ENCODE measurements at places on chromosomes 3 and 15.

DNA sequence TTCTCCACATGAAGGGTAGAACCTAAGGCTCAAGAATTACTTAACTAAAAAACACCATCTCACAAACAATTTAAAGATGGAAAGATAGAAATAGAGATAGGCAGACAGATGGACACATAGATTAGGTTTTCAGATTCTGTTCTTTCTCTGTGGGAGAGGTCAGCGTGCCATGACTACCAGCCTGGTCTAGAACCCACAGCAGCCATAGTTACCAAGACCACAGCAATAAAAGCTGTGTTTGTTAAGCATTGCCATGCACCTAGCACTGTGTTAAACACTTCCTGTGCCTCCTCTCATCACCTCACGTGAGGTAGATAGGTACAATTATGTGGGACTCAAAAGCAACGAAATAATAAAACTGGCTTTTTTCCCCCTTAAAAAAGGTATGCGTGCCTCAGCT, 83.1 kb upstream of the TSEN2 start:
- DNase-seq: no peak

DNA sequence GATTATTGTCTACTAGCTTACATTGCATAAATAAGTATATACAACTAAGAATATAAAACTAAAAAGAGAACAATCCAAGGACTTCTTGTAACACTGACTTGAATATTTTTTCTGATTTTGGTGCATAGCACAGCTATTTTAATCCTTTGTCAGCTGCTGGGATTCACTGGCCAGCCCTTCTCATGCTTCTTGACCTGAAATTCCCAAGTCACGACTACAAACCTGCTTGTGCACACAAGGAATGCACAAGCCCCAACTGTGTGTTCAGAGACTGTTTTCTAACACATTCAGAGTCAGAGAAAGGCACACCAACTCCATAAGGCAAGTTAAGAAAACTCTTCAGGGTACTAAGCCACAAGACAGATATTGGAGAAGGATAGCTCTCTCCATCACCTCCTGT, 80.9 kb downstream of the TNIK start:
- no peak for DNase-seq

DNA sequence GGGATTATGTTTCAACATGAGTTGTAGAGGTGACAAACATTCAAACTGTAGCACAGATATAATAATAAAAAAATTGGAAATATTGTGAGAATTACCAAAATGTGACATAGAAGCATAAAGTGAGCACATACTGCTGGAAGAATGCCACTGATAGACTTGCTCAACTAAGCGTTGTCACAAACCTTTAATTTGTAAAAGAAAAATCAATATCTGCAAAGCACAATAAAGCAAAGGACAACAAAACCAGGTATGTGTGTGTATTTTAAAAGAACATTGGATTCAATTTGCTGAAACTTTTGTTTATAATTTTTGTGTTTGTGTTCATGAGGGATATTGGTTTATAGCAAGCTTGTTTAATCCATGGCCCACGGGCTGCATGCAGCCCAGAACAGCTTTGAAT, 40.8 kb upstream of the EIF5A2 start:
- no peak for DNase-seq

DNA sequence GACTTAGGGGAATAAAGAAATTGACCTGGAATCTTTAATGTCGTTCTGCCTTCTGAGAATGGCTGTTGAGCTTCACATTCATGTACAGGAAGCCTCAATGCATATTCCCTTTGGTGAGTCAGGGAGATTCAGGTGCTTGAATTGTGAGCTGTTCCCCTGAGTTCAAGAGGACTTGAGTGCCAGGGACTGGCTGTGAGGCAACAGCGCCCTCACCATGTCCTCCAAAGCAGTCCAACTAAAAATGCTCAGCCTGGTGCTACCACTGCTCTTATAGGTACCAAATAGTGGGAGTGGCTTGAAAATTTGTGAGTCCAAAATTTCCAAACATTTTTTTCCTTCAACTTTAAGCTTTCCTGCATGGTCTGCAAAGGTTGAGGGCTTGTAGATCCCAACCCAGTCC, 54.1 kb downstream of the LEO1 start:
- DNase-seq: no peak

DNA sequence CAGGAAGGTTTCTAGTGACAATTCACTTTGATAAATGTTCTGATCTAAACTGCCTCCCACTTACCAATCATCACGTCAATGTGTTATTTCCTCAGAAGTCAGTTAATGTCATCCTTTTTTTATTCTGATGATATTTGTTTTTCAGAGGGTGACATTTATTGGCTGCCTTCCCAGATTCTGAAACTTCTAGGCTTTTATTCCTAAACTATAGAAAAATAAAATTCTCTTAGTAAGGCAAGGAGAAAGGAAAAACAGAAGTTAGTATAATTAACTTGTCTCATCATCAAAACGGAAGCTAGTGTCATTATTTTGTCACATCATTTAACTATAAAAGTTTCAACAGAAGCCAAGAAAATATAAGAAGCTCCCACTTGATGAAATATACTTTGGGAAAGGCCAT, 100.0 kb upstream of the C3orf80 start:
- no peak for DNase-seq

DNA sequence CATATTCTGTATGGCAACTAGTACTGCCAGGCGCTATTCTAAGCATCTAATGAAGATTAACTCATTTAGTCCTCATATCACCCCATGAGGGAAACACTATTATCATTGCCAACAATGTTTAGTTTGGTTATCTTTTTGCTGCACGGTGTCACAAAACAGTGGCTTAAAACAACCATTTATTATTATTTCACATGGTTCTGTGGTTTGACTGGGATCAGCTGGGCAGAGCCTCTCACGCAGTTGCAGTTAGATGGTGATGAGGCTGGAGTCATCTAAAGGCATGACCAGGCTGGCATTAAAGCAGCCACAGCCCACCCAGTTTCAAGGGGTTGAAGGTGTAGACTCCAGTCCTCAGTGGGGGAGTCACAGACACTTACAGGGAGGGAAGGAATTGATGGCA, 32.8 kb upstream of the RASA2 start:
- DNase-seq: no peak

- peak; percentile 5 for DNase-seq
Measured at GRCh38 chr15:82810061-82810889, 847 bp downstream of the WHAMM start.

GRCh38 chr3:111859061-111859973, at the start of gene PHLDB2:
Gene PHLDB2, plus strand, starts transcription at chr3:111859265. Its CDS starts 24,813 bp downstream, at chr3:111884078.
- DNase-seq: peak; percentile 5

DNA sequence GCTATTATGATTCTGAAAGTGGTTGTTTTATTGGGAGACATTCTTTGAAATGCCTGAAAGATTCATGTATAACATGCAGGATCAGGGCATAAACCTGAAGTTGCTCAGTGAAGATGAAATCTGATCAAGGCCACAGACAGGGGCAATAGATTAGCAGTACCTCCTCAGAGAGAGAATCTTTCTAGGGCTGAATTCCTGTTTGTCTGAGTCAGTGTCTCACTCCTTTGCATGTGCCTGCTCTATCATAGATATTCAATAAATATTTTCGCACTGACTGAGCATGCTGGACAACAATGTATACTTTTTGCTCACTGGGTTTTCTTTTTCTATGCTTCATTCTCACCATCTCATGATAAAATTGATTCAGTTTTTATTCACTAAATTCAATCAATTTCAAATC, 49.8 kb upstream of the PFN2 start:
- DNase-seq: no peak

GRCh38 chr3:124639406-124640237, 90.6 kb upstream of the UMPS start:
- no peak for DNase-seq

DNA sequence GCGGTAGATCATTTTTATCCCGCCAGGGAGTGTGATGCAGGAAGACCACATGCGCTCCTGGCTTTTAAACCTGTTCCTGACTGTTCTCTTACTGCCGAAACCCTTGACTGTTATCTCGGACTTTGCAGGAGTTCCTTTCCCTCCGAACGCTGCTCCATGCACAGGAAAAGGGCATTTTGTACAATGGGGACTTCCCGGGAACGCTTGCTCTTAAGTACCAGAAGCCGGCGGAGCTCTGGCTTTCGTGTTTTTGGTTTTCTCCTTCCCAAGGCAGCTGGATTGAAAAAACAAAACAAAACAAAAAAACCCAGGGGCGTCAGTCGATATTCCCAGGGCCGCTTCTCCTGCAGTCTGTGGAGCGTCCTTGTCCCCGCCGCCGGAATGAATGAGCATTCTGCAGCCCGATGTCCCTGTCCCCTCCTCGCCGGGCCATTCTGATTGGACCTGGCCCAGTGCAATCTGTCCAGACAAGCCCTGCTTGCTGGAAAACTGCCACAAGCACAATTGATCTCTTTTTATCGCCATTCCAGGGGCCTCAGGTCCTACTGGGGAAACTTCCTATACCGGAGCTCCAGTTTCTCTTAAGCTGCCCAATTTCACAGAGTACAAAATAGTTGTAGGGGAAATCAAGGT, 44.8 kb downstream of the SLC6A1 start:
- no peak for DNase-seq

DNA sequence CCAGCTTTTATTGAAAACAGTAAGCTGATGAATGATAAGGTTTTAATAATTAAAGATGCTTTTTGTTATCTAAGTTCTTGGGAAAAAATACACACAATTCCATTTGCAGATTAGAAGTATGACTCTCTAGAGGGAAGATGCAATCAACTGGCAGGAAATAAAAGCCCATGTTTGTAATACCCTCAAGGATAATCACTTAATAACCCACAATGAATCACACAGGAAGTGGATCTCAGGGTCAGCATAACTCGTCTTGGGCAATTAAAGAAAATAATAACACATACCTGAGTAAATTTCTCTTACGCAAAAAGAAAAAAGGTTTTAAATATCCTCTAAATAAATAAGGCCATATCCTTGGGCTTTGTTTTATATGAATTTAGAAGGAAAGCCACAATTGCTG, 9.4 kb upstream of the EID1 start:
- no peak for DNase-seq

- DNase-seq: no peak
Measured at GRCh38 chr15:100158356-100158755, 183.4 kb downstream of the ADAMTS17 start.

DNA sequence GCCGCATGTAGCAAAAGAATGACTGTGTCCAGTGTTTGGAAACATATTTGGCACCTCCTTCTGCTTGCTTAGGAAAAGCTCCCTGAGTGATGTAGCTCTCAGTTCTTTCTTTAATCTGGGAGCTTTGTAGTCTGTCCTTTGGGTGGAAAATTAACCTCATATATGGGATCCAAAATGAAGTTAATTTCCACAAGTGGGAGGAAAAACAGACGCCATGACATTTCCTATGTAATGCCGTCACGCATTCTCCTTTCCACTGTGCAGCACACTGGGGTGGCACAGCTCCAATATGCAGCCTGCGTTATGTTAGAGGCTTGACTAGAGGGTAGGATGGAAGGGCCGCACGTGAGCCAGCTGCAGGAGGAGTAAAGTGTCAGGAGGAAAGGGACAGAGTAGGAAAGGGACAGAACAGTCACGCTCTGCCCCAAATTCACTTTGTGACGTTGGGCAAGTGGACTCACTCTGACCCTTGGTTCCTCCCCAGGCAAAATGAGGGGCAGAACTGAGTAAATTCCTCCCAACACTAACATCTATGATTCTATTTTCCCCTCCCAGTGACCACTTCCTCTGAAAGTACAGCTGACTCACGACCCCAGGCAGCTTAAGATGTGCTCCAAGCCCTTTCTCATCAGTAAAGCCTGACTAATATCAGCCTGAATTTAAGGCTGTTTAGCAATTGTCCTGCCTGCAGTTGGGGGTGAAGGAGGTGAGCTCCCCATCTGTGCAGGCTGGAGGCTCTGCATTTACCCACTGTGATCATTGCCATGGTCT, 176.5 kb upstream of the PFN2 start:
- DNase-seq: no peak

DNA sequence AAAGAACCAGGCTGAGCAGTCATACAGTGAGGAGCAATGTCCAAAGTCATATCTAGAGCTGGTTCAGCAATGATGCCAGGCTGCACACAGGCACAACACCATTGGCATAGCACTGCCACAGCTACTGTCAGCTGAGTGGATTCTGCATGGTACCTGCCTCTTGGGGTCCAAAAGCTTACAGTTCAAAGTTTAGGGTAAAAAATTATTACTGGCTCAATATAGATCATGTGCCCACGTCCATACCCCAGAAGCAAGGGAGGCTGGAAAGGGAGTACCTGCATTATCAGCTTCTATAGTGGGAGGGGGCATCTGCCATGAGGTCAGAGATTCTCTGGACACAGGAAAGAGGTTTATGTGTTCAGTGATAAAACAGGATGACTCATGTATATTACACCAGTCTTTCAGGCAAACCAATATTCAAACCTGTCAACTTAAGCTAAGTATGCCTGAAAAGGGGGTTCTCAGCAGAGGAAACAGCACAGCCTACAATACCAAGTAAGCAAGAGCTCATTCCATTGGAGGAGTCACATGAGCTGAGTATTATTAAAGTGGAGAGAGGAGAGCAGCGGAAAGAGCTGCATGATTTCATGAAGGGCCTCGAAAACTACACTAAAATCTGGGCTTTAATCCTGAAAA, 99.0 kb downstream of the ANO10 start:
- no peak for DNase-seq

DNA sequence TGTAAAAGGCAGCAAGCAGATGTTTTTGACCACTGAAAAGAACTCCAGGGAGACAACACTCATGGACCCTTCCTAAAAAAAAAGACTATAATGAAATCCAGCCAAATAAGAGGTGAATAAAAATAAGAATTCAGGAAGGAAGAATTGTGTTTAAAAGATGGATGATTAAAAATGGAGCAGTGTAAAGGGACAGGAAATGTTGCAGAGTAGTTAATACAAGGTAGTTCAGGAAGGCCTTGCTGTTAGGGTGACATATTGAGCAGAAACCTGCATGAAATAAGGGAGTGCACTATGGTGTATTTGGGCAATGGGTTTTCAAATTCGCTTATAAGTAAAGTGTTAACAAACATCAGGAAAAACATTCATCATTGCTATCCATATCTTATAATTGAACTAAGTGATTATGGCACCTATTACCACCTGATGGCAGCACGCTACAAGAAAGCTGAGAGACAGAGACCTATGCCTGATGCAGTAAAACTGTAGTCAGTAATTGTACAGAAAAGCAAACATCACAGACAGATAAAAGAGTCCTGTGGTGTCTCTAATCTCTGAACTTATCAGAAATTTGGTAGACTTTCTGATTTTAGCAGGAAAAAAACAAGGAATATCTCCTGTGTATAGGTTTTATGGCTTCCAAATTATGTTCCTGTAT, 5.8 kb upstream of the DBR1 start:
- DNase-seq: no peak

DNA sequence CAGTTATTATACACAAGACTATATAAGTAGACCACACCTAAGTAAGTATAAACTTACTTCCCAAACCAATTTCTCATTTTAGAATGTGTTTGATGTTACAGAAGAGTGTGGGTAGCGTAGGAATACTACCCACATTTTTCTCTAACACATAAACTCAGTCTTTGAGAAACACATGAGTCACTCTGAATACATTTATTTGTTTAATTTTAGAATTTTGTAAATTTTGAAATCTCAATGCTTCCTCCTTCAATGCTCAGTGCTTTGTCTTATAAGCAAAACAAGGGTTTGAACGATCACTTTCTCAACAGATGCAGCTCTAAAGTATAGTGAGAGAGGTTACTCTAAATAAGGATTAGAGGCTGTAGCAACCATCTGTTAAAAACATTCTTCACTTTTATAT, 700.8 kb downstream of the SI start:
- no peak for DNase-seq

- DNase-seq: no peak
Measured at GRCh38 chr3:10529809-10530208, 24.4 kb upstream of the ATP2B2 start.
